GM10248 (cell line): ENCODE measurements at places on chromosomes 1 and 21.

GRCh38 chr1:222928212-222928611 is 113.4 kb downstream of the DISP1 start:
- DNase-seq = no peak

DNA sequence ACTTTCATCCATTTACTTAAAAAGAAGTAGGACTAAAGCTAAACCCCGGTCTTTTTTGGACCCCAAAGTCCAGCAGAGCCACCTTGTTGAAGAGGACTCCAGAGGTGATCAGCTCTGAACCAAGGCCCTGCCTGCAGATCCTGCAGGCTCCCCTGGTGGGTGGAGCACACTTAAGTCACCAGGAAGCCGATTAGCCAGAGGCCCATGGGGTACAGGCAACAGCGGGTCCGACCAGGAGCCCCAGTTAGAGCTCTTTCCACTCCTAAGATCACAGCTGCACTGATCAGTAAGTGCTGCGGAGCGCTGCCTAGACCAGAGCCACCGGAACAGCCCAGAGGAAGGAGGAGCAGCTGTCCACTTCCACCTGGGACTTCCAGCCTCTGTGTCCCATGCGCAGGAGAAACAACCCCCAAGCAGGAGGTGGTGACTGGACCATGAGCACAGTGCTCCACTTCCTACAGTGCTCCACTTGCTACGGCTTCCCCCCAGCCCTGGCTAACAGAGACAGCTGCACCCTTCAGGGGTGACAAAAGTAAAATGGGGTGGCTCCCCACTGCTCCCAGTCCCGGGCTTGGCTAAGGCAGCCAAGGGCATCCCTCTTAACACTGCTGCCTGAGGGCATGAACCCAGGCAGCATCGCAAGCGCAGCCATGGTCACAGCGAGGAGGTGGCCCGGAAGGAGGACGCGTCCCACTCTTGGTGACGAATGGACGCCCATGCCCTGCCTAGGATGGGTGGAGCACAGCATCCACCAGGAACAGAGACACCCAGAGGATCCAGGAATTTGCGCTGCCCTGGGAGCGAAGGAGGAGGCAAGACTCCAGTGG is 58.0 kb downstream of the NPHP4 start:
- no peak for DNase-seq

GRCh38 chr1:231818337-231818736 is 191.7 kb downstream of the DISC1 start:
- DNase-seq = no peak

- DNase-seq = no peak
Measured at GRCh38 chr1:176670853-176671252, 207.9 kb downstream of the PAPPA2 start.
